ENCODE measurements at places on chromosomes 5 and 9. TPM values are rescaled to one million over a fixed set of nuclear protein-coding genes. Genes with fewer than 3 reads are reported as not detected.

DNA sequence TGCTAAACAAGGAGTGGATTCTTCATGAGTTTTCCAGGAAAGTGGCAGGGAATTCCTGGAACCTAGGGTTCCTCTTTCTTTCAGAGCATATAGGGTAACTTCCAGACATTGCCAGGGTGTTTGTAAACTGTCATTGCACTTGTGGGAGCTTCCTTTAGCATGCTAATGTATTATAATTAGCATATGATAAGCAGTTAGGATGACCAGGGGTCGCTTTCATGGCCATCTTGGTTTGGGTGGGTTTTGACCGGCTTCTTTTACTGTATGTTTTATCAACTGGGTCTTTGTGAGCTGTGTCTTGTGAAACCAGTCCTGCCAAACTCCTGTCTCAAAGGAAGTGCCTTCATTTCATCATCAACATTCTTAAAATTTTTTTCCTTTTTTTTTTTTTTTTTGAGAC lies 11.9 kb upstream of the MELK start:
- no peak for DNase-seq

GRCh38 chr5:168946363-168946762 lies 354.6 kb downstream of the SLIT3 start:
- DNase-seq: peak; percentile 22

FIBCD1 gene
- total RNA-seq: 0.23 TPM

GABRA6 gene
- total RNA-seq: not detected
